ENCODE measurements at places on chromosomes 5 and 9. TPM values are rescaled to one million over a fixed set of nuclear protein-coding genes. Genes with fewer than 3 reads are reported as not detected.
A peak's percentile ranks its signal among the peaks of the same experiment; 100 is the strongest.

Gene LMX1B
- 0.57 TPM for total RNA-seq

Gene IFNA13
- total RNA-seq = not detected

Gene LMAN2
- total RNA-seq = 137 TPM

DNA sequence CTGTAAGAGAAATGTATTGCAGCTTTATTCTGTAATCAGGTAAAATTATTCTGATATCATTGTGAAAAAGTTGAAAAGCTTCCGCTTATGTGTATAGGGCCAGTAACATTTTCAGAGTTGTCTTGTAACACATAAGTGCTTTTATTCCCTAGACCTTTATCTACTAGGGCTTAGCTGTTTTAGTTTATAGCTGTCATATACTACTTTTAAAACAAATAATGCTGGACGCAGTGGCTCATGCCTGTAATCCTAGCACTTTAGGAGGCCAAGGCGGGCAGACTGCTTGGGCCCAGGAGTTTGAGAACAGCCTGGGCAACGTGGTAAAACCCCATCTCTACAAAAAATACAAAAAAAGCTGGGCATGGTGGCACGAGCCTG lies 33.1 kb downstream of the SLC25A51 start:
- DNase-seq = no peak

DNA sequence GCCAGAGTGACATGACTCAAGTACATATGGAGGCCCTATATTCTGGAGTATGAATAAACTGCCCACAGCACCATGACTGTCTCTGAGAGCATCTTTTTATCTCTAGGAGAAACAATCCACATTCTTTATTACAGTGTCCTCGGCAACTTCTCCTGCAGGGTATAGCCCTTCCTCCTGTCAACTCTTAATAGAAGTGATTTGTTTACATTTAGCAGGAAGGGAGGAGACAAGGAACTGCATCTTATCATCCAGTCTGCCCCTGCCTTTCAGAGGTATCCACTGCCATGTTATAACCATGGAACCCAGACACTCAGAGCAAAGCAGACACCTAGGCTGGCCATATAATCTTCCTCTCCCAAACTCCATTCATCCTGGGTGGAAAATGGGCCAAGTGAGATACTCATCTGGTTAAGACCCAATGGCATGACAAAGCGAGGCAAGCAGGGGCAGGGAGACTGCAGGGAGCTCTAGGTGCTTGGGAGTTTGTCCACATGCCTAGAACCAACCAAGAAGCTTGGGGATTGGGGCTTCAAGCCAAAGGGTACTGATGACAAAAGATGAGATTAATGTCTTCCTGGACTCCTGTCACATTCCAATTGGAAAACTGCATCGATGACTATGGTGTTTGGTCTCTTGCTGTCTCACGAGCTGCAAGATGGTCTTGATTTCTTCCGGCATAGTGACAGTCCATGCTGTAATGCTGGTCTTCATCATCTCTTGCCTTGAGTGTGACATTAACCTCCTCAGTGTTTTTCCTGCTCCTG lies 620.5 kb upstream of the KLF4 start:
- no peak for DNase-seq

Gene GRM6
- not detected for total RNA-seq

DNA sequence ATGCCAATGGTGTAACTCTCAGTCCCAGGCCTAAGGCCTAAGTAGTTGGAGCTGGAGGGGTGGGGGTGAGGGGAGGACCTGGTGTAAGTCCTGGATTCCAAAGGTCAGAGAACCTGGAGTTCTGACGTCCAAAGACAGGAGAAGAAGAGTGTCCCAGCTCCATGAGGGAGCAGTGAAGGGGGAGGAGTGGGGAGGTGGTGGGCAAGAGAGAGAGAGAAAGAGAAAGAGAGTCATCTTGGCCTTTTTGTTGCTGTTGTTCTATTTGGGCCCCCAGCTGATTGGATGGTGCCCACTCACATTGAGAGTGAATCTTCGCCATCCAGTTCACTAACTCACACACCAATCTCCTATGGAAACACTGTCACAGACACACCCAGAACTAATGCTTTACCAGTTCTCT lies 198.9 kb downstream of the DAB2IP start:
- DNase-seq = no peak

- DNase-seq = no peak
Observed at GRCh38 chr9:113590389-113590788, 126.9 kb downstream of the RGS3 start.

DNA sequence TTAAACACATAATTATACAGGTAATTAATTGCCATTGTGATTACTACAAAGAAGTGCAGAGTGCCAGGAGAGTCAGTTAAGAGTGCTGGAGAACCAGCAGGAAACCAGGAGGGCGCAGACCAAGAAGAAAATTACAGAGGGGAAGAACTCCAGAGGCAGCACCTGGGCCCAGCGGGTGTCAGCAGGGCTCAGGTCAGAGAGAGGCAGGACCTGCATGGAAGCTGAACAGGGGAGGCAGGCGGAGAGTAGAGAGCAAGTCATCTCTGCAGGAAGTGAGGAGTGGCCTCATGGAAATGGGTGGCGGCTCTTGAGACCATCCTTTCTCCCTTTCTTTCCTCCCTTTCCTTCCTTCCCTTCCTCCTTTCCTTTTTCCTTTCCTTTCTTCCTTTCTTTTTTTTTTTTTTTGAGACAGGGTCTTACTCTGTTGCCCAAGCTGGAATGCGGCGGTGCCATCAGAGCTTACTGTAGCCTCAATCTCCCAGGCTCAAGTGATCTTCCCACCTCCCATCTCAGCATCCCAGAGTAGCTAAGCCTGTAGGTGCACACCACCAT lies 4.0 kb upstream of the ZBTB34 start:
- DNase-seq = no peak

- no peak for DNase-seq
Observed at GRCh38 chr9:17739022-17739421, 160.2 kb downstream of the SH3GL2 start.

- DNase-seq = no peak
Observed at GRCh38 chr5:10099548-10099947, 150.1 kb downstream of the ATPSCKMT start.

- peak; percentile 92 for DNase-seq
Observed at GRCh38 chr5:115842089-115842935, 577 bp downstream of the AP3S1 start.

- no peak for DNase-seq
Observed at GRCh38 chr5:125874717-125875116, 548.5 kb upstream of the GRAMD2B start.
